ENCODE measurements at places on chromosomes 13 and 19.
A peak's percentile ranks its signal among the peaks of the same experiment; 100 is the strongest.

DNA sequence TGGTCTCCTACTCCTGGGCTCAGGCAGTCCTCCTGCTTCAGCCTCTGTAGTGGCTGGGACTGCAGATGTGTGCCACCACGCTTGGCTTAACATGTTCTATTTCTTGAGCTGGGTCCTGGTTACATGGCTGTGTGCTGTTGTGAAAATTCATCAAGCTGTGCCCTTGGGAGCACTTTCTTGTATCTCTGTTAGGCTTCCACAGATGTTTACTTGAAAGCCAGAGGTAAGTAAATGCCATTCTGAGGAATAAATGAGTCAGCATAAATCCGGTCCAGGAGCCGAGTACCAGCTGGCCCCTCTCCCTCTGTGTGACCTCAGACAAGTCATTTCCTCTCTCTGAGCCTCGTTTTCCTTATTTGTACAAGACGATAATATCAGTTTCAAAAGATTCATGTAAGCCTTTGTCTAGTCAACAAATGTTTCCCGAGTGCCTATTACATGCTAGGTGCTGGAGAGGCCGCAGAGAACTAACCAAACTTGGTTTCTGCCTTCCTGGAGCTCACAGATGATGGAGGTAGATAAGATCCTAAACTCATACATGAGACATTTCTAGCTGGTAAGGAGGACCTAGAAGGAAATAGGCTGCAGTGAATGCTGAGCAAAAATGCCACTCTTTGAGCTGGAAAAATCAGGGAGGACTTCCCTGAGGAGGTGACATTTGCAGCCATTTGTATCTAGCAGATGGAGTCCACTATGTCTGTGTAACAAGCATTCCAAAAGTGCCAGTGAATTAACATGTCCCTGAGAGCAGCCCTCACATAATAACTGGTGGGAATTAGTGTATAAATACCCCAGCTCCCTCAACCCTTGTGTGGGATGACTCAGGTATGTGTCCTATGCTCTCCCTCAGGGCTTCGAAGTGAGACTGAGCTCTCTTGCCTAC, 2.7 kb upstream of the RASAL3 start:
- DNase-seq, result peak; percentile 86

DNA sequence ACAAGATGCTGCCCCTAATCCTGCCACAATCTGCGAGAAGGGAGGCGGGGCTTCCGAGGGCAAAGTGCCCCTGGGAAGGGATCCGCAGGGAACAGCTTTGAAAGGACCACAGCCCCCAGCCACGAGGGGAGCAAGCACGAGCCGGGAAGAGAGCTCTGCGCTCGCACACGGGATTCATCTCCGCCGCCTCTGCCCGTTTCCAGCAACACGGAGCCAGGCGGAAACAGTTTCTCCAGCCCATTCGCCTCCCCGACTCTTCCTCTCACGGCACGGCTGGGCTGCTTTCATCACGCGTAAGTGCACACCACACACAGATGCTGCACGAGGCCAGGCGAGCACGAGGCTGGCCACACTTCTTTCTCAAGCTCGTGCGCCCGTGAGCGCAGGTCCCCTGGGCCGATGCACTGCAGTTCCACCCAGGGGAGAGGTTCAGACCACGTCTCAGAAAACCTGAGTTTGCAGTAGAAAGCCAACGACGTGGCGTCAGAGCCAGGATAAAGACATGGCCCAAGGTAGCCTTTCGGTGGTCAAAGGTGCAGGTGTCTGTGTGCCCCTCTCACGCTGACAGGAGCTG, 33.6 kb downstream of the NAXD start:
- no peak for DNase-seq

DNA sequence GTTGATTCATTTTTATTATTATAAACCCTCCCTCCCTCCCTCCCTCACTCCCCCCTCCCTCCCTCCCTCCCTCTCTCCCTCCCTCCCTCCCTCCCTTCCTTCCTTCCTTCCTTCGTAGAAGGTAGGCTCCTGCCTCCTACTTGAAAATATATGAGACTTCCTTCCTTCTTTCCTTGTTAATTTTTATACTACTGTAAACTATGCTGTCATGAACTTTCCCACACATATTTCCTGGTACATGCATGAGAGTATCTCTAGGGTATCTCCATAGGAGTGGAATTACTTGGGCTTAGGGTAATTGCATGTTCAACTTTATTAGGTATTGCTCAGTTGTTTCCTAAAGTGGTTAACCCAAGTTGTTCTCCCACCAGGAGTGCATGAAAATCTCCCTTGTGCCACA, 330.6 kb downstream of the KCNRG start:
- DNase-seq, result no peak

GRCh38 chr13:77184455-77184854, 142.4 kb downstream of the MYCBP2 start:
- no peak for DNase-seq

DNA sequence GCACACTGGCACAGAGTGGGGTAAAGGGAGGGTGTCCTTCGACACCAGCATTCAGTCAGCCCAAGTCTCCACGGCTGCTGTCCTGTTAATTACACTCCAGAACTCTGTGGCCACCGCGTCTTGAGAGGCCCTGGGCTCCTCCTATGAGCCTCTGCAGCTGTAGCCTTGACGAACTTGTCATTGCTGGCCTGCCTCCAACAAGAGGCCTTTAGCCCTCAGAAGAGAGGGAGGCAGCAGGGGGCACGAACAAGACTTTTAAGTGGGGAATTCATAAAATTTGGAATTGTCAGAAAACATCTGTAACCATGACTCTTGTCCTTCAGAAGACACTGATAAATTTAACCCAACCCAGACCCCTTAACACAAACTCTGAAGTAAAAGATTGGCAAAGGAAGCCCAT, 241.9 kb downstream of the UQCRFS1 start:
- no peak for DNase-seq

- DNase-seq, result peak; percentile 33
These were observed 1.1 kb downstream of the ISYNA1 start for GRCh38 chr19:18436671-18437490.

DNA sequence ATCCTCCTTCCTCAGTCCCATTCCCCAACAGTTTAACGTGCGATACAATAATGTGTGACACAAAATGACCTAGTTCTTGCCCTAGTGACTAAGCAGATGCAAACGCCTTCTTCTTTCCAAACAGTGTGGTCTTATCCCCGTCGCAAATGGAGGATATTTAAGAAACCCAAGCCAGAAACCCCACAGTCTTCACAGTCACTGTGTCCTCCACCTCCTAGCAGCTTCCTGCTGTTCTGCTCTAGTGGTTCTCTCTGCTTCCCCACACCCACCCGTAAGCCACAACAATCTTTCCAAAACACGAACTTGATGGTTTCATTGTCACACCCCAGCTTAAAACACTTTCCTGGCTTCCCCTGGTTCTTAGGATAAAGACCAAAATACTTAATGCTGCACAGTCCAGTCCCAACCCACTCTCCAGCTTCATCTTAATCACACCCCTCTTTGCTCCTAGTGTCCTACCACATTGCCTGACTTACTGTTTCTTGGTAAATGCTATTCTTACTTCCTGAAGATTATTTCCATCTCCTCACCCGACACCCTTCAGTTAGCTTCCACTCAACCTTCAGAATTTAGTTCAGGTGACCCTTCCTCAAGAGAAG, 32.3 kb downstream of the ITM2B start:
- no peak for DNase-seq

GRCh38 chr13:20394506-20394905, 131.2 kb downstream of the CRYL1 start:
- no peak for DNase-seq

DNA sequence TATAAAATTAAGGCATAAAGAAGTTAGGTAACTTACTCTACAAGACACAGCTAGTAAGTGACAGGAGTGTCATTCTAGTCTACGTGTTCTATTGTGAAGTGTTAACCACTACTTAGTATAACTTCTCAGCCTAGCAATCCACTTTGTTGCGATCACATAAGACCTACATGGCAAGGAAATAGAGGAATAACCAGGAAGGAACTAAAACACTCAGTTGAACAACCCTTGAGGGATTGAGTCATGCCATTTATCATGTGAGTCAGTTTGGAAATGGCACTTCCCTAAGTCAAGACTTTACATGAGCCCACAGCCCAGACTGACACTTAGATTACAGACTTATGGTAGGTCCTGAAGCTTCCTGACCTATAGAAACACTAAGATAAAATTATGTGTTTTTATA, 279.5 kb upstream of the PCDH20 start:
- DNase-seq, result no peak

DNA sequence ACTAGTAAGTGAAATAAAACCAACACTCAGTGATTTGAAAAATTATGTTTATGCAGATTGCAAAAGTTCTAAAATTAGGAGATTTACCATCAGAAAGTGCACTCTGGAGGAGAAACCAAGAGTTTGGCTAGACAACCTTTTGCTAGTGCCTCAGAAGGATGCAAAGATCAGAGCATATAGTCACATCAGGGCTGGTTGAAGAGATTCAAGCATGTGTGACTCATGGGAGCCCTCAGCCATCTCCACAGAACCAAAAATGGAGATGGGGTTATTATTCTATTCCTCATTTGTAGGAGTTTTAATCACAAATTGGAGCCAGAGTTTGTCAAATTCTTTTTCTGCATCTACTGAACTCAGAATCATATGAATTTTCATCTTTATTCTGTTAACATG, 32.9 kb upstream of the OXGR1 start:
- no peak for DNase-seq

GRCh38 chr13:20685092-20685491, 18.4 kb upstream of the IL17D start:
- DNase-seq, result no peak

DNA sequence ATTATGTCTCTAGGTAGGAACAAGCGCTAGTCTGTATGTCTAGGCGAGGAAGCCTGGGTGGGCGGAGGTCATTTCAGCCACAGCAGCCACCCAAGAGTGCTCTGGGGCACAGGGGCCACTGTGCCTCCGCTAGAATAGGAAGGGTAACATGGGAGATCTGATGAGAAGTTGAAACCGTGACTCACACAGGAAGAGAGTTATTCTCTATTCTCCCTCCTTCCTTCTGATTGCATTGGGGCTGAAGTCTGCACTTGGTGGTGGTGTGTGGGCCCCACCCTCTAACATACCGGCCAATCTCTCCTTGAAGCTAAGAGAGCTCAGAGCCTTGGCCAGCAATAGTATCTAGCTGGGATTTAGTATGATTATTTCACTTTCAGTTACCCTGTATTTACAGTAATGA, 20.3 kb upstream of the GGACT start:
- no peak for DNase-seq

GRCh38 chr13:34914416-34914815, 27.7 kb upstream of the NBEA start:
- no peak for DNase-seq

DNA sequence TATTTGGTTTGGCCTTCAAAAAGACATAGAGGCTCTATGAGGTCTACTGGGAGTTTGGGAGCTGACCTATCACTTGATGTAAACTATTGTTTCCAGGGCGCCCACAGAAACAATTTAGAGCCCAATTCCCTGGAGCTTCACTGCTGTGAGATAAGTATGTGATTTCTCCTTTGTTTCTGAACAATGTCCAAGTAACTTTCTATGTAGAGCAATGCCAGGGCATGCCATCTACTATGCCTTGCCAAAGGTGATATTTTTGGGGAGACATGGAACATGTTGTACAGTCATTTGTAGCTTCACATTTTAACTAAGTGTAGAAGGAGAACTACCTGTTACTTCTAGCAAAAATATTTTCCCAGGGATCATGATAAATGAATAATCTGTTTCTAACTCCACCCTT, 872.6 kb downstream of the GPC5 start:
- DNase-seq, result no peak

DNA sequence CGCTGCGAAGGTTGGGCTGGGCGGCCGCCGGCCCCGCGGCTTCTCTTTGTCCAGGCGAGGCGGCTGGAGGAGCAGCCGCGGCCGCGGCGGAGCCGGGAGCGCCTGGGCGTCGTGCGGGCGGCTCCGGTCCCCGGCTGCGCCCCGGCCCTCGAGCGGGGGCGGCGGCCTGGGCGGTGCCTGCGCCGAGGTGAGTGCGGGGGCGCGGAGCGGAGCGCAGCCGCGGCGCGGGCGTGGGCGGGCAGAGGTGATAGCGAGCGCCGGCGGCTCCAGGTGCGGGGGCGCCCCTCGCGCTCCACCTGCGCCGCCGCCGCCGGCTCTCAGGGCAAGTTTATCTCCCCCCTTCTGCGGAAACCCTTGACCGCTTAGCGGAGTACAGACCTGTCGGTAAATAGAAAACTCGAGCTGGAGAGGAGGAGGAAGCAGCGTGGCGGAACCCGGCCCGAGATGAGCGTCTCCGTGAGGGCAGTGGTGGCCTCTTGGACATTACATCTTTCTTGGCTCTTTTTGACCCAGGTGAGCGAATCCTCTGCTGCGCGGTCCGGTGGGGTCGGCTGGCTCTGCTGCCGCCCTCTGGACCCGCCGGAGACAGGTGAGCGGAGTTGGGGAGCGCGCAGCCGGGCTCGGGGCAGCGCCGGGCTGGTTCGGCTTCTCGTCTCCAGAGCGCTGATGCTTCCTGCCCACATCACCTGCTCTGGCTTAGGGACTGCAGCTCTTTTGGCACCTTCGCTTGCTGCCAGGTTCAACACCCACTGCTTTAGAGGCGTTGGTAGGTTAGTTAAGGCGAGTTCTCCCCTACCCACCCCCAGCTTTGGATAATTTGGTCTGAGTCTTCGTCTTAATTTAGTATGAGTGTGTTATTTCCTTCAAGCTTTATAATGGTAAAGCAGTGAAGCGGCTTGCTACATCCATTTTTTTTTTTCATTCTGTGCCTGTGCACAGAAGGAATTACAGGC, at the start of gene MTUS2:
MTUS2 (plus strand) TSS at position 241 of the 953 bp plus-strand sequence.
- no peak for DNase-seq

DNA sequence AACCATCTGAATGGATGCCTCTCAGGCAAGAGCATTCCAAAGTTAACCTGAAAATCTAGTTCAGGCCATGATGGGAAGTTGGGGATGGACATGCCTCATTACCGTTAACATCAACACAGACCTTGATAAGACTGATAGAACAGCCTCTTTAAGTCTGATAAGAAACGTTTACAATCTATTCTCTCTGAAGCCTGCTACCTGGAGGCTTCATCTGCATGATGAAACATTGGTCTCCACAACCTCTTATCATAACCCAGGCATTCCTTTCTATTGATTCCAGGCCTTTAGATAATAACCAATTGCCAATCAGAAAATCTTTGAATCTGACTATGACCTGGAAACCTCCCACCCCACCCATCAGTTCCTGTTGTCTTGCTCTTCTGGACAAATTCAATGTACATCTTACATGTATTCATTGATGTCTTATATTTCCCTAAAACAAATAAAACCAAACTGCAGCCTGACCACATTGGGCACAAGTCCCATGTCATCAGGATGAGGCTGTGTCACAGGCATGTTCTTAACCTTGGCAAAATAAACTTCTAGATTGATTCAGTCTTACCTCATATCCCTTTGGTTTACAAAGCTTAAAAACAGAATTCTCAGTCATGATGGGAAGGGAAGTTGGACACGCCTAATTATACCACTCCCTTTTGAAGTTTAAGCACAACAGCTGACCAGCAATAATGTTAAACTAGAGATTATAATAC, 843.8 kb upstream of the SPRY2 start:
- DNase-seq, result peak; percentile 66

- peak; percentile 17 for DNase-seq
These were observed 213.2 kb upstream of the EDNRB start for GRCh38 chr13:78131811-78132210.
